IPS-NIHi11 (cell line): ENCODE measurements at places on chromosomes 7 and 10.
A peak's percentile ranks its signal among the peaks of the same experiment; 100 is the strongest.

DNA sequence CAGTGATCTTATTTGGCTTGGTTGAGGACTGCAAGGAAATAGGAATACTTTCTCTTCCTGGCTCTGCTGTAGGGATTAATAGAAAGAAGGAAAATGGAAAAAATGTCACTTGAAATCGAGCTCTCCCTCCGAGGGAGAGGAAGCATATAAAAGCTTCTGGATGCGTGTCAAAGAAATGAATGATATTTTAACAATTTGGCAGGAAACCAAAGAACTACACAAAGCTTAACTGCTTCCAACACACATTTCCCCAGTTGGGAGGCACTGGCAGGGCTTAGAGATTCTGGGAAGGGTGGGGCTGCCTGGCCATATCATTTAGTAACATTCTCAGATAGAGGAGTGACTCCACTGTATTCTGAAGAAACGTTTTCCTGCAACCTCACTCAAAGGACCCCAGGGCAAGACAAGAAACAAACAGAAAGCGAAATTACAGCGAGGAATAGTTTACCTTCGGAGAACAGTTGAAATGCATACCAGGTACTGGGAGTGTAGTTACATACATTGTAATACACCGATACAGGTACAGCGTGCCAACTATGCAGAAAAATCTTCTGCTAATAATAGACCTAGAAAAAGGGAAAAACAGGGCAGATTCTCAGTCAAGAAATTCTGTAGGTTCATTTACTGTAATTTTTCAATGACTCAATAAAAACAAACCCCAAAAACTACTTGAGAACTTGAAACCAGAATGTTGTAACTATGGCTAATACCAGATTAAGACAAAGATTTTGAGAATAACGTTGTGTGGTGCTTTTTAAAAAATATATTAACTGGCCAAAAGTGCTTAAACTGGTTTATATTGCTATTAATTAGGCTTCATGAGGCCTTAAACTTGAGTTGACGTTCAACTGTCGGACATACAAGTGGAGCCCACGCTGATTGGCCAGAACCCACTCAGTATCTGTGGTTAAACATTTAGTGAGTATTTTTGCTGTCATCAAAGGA, 75.7 kb upstream of the ASAH2 start:
- peak; percentile 22 for DNase-seq

GRCh38 chr7:1669064-1669951, 769 bp upstream of the ELFN1 start:
- peak; percentile 64 for DNase-seq

DNA sequence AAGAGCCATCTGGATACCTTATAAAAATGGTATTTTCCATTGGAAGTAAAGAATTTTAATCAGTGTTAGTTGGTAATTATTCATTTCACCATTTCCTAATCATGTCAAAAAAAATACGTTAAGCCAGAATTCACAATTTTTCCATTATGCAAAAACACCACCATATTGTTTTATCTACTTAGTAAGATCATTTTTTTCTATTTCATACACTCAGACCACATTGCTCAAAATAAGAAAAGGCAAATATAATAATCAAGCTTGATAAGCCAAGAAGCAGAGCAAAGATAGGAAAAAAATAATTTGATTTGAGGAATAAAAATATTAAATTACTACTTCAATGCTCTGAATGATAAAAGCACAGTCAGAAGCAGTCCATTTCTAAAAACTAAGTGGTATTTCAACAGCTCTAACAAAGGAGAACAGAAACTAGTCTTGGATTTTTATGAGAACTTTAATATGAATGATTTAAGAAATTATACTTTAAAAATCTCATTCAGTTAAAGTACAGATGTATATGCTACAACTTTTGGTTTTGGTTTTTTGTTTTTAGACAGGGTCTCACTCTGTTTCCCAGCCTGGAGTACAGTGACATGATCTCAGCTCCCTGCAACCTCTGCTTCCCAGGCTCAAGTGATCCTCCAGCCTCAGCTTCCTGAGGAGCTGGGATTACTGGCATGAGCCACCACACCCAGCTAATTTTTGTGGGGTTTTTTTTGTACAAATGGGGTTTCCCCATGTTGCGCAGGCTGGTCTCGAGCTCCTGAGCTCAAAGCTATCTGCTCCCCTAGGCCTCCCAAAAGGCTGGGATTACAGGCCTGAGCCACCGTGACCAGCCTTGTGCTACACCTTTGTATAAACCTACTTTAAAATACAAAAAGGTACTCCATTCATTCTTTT, 46.6 kb downstream of the LRRN3 start:
- DNase-seq = no peak

GRCh38 chr10:30052062-30052461, 7.3 kb downstream of the JCAD start:
- no peak for DNase-seq

- no peak for DNase-seq
Observed at GRCh38 chr10:67668448-67668847, 27.5 kb downstream of the CTNNA3 start.

DNA sequence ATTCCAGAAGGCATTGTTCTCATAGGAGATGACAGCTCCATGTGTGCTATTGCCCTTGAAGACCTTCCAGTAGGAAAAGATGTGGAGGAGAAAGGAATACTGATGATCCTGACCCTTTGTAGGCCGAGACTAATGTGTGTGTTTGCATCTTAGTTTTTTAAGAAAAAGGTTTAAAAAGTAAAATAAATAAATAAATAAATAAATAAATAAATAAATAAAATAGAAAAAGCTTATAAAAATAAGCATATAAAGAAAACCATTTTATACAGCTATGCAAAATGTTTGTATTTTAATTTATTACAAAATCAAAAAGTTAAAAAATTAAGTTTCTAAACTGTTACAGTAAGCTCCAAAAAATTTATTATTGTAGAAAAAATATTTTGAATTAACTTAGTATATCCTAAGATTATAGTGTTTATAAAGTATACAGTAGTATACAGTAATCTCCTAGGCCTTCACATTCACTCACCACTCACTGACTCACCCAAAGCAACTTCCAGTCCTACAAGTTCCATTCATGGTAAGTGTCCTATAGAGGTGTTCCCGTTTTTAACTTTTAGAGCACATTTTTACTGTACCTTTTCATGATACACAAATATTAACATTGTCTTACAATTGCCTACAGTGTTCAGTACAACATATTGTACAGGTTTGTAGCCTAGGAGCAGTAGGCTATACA, 435.2 kb upstream of the SEMA3A start:
- DNase-seq = no peak

GRCh38 chr10:24579906-24580305, 143.8 kb downstream of the ARHGAP21 start:
- peak; percentile 68 for DNase-seq

- DNase-seq = no peak
Observed at GRCh38 chr10:104339469-104340110, 1.3 kb upstream of the ITPRIP start.

GRCh38 chr10:72257051-72257892, 16.5 kb upstream of the DDIT4 start:
- no peak for DNase-seq

- DNase-seq = no peak
Observed at GRCh38 chr10:70598857-70599295, 3.7 kb downstream of the PRF1 start.

DNA sequence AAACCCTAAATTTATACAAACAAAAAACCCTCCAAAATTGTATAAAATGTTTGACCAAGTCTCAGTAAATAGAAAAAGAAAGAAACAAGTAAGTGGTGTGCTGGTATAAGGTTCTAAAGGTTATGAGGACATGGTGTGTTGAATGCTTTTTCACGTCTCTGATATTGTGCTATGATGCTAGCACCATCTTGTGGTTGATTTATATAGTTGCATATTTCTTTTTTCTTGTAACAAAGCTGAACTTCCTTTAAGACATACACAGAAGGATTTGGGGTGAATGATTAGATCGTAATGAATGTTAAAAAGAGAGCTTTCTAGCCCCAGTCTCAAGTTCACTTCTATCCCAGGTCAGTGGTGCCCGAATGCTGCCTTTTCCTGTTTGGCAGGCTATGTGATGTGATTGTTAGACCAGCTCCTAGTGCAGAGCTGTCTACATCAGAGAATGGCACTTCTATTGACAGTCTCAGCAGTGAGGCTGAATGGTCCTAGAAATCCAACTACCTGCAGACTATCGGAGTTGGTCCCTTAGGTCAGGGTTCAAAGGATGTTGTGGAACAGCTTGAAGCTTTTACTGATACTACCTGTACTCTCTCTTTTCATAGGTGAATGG, 25.0 kb downstream of the VTI1A start:
- DNase-seq = peak; percentile 57

GRCh38 chr7:95716357-95717122, 55.8 kb upstream of the DYNC1I1 start:
- no peak for DNase-seq

DNA sequence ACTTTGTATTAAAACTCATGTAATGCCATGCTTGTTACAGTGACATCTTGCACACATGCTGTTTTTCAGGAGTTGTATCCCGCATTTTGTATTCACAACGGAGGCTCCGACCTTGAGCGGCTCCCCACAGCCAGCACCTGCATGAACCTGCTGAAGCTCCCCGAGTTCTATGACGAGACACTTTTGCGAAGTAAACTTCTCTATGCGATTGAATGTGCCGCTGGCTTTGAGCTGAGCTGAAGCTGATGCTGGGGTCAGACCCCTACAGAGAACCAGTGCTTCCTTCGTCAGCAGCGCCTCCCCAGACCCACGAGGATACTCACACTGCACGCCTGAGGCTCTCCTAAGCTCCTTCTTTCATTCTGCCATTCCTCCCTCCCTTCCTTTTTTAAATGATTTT, 69.3 kb upstream of the DNAJB6 start:
- no peak for DNase-seq

DNA sequence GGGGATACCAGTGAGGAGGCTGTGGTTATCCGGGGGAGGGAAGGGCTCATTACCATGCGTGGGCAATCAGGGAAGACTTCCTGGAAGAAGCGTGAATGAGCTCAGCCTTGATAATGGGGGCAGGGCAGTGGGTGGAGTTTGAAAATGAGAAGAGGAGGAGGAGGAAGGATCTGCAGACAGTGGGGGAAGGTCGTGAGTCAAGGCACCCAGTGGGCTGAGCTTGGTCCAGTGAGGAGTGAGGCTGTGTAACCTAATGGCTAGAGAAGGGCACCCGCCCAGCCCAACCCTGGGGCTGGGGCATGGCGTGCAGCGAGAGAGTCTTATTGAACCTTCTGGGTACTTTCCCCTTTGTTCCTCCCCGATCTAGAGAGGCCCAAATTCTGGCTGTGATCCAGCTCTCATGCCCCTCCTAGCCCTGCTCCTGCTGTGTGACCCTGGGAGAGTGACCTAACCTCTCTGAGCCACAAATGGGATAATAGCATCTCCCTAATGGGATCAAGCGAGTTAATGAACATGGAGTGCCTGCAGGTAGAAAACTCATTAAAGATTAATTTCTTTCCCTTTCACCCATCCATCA, 31.5 kb downstream of the CLIP2 start:
- DNase-seq = no peak

DNA sequence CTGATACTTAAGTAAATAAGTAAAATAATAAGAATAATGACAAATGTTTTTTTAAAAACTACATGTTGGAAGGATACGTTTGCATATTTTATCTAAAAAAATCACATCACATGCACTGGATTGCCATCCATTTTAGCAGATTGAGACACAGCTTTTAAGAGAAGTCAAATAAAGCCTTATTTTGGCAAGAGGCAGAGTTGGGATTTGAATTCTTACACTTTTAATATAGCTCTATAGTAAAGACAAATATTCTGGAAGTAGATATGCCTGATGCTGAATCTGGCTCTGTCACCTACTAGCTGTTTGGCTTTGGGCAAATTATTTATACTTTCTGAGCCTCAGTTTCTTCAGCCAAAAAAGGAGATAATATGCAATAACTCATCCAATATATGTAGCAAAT, 386.4 kb downstream of the ETV1 start:
- no peak for DNase-seq

GRCh38 chr10:126463286-126463685, 75.0 kb upstream of the ADAM12 start:
- no peak for DNase-seq

DNA sequence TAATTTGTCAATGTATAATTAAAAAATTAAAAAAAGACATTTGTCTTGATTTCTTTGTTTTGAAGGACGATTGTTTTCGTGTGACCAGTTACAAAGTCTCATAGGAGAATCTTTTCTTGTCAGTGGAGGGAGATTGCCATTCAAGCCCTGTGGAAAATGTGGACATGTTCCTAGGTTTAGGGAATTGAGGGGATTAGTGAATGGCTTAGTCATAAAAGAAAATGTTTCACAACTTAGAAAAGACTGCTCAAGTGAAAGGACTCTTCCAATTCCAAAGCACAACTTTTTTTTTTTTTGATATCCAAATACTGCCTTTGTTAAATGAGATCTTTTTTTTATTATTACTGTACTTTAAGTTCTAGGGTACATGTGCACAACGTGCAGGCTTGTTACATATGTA, 140.7 kb upstream of the HABP2 start:
- DNase-seq = no peak

DNA sequence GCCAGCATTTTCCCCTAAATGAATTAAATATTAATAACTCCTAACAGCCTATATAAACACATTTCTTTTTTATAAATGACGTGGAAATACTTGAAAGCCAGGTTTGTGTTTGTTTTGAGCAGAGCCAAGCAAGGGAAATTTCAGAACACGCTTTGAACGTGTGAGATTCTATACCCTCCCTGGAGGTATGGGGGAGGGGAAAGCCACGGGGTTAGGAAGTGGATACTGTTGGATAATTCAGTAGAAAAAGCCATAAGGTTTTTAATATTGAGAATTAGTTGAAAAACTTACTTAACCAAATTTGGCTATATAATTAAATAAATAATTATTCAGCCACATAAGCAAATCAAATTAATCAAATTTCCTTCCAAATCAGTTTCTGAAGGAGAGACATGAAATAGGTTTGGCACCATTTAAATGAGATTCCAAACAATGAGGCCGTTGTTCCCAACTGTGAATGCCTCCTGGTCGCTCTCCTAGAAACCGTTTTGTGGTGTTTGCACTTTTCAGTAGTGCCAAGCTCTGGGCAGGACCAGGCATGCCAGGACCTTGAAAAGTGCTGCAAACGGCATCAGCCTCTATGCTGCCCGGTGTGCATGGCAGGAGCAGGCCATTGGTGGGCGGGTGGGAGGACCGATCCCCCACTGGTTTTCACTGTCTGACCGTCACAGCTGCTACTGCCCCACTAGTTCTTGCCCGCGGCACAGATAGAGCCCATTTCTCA, 88.1 kb downstream of the SEPTIN14 start:
- peak; percentile 17 for DNase-seq

DNA sequence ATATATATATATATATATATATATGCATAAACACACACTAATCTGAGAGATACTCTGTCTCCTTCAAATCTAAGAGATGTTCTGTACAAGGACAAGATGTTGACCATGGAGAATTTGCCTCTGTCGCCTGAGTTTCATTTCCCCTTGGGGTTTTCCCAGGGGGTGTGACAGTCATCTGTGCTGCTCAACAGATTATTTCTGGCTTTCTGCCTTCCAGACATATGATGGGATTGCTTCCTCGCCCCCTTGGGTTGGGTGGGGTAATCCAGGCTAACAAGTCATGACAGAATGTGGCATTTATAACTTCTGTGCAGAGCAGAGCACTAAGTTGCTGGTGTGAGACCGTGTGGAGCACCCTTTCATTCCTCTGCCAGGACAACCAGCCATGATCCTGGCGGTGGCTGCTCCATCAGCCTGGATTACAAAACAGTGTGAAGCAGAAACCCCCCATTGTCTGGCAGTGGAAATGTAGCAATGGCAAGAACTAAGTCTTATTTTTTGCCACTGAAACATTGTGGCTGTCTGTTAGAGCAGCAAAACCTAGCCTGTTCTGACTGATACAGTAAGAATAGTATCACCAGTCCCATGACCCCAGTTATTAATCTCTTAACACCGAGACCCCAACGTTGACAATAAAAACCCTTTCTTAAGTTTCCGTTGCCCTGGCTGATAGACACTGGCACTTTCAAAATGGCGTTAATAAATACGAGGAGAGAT, 13.7 kb upstream of the USP6NL start:
- no peak for DNase-seq

- DNase-seq = no peak
Observed at GRCh38 chr10:15290150-15290549, 80.9 kb downstream of the FAM171A1 start.
